Posterior cingulate gyrus (tissue), 11 donors: ENCODE measurements at places on chromosomes 7 and 10.

DNA sequence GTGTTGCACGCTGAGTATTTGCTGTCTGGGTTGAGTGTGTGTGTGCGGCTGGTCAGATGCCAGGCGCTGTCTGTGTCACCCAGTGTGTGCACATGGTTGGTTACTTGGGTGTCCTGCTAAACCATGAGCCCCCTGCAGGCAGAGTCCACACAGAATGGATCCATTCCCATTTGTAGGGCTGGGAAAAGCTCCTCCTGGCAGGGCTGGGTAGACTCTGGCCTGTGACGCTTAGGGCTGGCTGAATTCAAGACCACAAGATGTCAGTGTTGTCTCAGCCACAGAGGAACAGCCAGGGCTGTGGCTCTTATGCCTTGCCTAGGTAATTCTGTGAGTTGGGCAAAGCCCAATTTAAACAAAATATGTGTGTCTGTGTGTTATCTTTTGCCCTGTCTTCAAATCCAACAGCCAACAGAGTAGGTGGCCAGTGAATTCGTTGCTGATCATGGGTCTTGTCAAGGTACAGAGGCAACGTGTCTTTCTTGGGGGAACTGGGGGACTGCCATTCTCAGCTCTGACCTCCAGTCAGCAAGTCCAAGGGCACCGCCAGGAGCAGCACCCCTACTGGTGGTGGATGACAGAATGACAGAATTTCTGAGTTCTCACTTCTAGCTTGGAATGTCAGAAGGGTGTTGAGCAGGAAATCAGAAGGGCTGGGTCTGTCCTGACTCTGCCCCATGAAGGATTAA is 285.1 kb downstream of the CCSER2 start:
- DNase-seq, result no peak

DNA sequence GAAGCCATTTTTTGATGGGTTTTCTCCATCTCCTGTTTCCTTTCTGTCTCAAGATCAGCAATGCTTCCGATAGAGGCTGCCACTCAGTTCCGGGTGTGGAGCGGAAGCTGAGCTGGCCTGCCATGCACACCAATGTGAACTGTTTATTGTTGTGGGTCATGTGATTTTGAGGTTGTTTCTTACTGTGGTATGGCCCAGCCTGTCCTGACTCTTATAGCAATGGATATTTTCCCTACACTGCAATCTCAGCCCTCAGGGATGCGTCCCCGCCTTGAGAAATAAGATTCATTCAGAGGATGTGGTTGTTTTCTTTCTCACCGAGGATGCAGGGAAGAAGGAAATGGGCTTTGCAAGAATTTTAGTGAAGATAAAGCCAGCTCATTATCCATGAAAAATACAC is 134.7 kb downstream of the PFKFB3 start:
- no peak for DNase-seq

- DNase-seq, result no peak
Observed at GRCh38 chr7:18407385-18407784, 88.2 kb upstream of the HDAC9 start.

DNA sequence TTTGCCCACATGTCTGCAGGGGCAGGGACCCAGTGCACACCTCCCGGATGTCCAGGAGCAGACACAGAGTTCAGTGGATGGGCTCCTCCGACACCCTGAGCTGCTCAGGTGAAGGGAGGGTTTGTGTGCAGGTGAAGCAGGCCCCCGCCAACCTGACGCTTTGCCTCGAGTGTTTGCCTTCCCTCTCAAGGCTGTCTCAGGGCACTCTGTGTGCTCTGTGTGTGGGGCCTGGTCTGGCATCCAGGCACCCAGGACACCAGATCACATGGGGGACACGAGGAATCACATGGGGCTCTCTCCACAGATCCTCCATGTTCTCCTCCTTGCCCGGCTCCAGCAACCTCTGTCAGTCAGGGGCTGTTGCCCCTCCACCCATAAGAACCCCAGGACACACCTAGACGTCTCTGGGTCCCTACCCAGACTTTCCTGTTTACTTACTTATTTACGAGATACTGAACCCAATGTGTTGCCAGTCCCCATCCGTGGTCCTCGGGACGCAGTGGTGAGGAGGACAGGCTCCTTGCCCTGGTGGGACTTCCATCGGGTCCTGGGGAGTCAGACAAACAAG is 99.5 kb downstream of the HTR5A start:
- DNase-seq, result no peak

DNA sequence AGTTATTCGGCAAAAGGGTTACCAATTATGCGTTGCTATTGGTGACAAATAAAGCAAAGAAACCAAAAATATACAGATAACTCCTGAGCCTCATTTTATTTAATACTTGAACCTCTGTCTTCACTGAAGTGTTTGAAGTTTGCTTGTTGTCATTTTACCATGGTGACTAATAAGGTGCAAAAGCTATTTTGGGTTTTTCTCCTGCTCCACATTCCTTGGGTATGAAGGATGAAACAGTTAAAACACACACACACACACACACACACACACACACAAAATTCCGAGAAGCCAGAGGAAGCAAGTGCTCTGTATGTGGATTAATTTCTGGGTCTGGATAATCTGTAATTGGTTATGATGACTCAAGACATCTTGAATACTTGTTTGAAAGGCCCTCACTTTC is 246.5 kb downstream of the COBL start:
- DNase-seq, result no peak

- no peak for DNase-seq
Observed at GRCh38 chr10:118955951-118956801, 73.3 kb upstream of the NANOS1 start.

DNA sequence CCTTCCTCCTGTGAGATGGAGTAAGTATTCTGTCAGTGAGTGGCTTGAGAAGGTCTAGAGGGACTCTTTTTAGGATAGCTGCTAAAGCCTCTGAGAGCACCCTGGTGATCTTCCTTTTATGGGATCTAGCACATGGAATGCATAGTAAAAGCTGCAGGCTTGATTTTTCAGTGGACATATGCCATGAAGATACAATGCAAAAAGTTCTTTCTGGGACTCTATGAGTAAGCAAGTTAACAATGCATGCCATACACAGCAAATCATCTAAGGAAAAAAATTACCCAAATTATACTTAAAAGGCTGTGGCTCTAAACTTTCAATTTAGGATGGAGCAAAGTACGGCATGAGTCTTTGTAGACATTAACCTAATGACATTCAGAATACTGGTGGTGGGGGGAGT is 154.5 kb downstream of the SGMS1 start:
- no peak for DNase-seq

GRCh38 chr7:14013898-14014297 is 24.4 kb upstream of the ETV1 start:
- DNase-seq, result no peak

DNA sequence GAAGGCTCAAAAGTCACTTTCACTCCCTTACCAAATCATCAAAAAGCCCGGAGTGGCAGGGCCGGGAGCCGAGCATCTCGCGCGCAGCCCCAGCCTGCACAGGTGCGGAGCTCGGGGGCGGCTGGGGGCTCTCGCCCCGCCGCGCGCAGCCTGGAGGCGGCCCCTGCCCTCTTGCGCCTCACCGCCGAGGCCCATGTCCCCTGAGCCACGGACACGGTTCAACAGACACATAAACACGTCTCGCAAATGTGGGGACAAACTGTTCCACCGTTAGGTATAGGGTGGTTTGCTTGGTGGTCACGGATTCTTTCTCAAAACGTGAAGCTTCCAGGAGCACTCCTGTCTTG is 700 bp downstream of the GSAP start:
- peak; percentile 79 for DNase-seq

- DNase-seq, result no peak
Observed at GRCh38 chr7:4610768-4611467, 71.2 kb upstream of the FOXK1 start.

- DNase-seq, result no peak
Observed at GRCh38 chr7:96686305-96686704, 23.3 kb downstream of the SEM1 start.
